Breast epithelium (tissue), 4 donors: ENCODE measurements at places on chromosomes 5 and 9. TPM values are rescaled to one million over a fixed set of nuclear protein-coding genes. Genes with fewer than 3 reads are reported as not detected.

- H3K27me3 ChIP-seq, result no peaks in the 10 kb centered on the region
- H3K4me3 ChIP-seq, result no peak overlapping the region
- H3K4me1 ChIP-seq, result no peaks in the 10 kb centered on the region
- DNase-seq, result no peak
- no peaks in the 10 kb centered on the region for H3K36me3 ChIP-seq
Observed at GRCh38 chr9:1157836-1158235, 107.7 kb downstream of the DMRT2 start.

DNA sequence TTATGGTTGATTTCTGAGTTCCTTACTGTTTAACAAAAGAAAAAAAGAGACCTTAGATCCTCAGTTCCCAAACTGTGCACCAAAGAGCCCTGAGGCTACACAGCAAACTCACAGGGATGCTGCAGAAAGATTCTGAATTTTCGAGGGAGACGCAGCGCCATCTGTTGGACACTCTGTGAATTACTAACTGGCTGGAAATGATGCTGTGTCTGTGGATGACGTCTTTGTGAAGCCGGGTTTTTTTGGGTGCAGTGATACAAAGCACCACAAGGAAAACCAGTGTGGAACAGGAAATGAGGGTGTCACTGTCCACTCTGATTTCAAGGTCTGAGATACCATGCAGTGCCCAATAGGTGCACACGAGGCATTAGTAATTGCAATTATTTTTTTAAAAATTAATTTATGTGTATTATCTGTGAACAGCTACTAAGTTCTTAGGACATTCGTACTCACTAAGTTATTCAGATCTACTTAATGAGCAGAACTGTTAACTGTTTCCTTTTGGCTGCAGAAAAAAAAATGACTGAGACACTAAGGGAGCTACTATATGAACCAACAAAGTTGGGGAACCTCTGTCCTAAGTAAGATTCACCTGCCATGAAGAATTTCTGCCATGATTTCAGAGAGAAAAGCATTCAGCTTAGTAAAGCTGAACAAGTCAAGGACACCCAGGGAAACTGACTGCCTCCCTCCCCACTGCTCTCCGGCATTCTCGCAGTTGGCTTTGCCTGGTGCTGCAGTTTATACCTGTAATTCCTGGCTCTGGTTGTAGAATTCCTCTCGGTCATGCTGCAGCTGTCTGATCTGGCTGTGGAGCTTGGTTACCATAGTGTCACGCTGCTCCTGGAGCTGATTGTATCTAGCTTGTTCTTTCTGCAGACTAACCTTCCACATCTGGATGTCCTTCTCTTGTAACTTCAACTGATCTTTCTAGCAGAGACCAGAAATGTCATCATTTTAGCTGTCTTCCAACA, 23.4 kb downstream of the SPACA9 start:
- H3K4me1 ChIP-seq, result no peaks in the 10 kb centered on the region
- no peak overlapping the region for H3K27ac ChIP-seq
- H3K27me3 ChIP-seq, result no peaks in the 10 kb centered on the region
- DNase-seq, result peak; percentile 63

Gene ADAM19
- total RNA-seq, result 3.5 TPM

GRCh38 chr5:159695741-159696294, 220.5 kb upstream of the ADRA1B start:
- H3K36me3 ChIP-seq, result no peaks in the 10 kb centered on the region
- DNase-seq, result no peak
- H3K4me3 ChIP-seq, result no peak overlapping the region
- no peaks in the 10 kb centered on the region for H3K27me3 ChIP-seq

DNA sequence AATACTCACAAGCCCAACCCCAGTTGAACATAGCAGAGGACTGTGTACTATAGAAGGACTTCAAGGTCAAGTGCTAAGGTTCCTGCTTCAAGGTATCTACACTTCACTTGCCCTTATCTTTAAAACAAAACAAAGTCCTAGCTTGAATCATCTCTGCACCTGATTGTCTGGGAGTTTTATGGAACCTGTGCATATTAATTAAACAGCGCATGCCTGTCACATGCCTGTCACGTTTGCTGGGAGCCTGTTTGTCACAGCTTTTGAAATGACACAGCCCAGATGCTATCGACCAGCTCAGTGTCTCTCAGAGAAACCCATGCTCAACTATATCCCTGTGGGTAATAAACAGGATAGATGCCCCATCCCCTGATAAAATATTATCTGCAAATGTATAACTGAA, 476.0 kb downstream of the ZSWIM6 start:
- no peaks in the 10 kb centered on the region for H3K36me3 ChIP-seq
- H3K4me1 ChIP-seq, result no peaks in the 10 kb centered on the region
- no peaks in the 10 kb centered on the region for H3K27me3 ChIP-seq
- no peak for DNase-seq
- H3K4me3 ChIP-seq, result no peak overlapping the region

- H3K4me1 ChIP-seq, result no peaks in the 10 kb centered on the region
- peak overlapping the region; percentile 58 for H3K27ac ChIP-seq
- no peak overlapping the region for H3K4me3 ChIP-seq
- H3K36me3 ChIP-seq, result no peaks in the 10 kb centered on the region
- no peak for DNase-seq
- H3K27me3 ChIP-seq, result no peaks in the 10 kb centered on the region
Observed at GRCh38 chr9:131645078-131645776, 94.6 kb downstream of the RAPGEF1 start.

GRCh38 chr5:14178671-14179211, 35.6 kb downstream of the TRIO start:
- no peaks in the 10 kb centered on the region for H3K4me1 ChIP-seq
- no peak overlapping the region for H3K4me3 ChIP-seq
- no peaks in the 10 kb centered on the region for H3K36me3 ChIP-seq

DNA sequence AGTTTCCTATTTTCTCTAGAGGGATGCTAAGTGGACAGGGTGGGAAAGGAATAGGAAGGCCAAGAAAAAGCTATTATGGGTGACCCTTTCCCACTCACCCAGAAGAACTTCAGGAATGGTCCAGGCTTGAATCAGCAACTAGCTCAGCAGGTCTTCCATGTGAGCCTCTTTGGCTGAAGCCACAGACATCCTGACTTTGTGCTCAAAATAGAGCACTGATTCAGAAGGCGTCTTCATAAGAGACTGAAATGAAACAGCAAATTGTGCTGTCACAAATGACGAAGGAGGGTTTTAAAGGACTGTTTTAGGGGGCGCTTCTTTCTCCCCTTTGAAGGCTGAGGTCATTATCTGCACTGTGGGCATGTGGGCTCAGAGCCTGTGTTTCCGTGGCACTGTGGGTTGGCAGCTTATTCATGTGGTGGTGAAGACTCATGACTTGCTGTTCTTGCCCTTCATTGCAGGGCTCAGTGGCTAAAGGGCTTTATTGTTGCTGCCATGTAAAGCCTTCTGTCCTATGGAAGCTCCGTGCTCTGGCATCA, 65.8 kb upstream of the NFIL3 start:
- no peaks in the 10 kb centered on the region for H3K4me1 ChIP-seq
- H3K4me3 ChIP-seq, result no peak overlapping the region
- H3K27ac ChIP-seq, result no peak overlapping the region
- H3K36me3 ChIP-seq, result no peaks in the 10 kb centered on the region
- H3K27me3 ChIP-seq, result no peaks in the 10 kb centered on the region
